ENCODE measurements at places on chromosomes 2 and 18.

DNA sequence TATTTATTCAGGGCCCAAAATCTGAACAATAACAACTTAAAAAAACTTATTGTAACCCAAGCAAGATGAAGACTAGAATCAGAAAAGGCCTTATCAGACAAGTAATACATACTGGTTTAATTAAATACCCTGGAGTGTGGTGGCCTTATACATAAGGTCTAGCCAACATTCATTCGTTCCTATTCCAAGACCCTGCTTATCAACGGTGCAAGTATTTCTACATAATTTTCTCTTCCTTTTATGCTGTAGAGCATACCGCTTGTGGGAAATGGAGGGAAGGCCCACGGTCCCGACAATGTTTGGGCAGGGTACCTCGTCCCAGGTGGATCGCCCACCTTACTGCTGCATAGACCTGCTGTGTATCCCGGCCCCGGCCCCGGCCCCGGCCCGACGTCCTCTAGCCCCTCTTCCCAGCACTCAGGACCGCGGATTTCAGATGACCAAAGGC lies 708 bp downstream of the ZNF24 start:
- DNase-seq, result no peak

- DNase-seq, result no peak
Measured at GRCh38 chr2:167265722-167266121, 377.4 kb downstream of the XIRP2 start.

DNA sequence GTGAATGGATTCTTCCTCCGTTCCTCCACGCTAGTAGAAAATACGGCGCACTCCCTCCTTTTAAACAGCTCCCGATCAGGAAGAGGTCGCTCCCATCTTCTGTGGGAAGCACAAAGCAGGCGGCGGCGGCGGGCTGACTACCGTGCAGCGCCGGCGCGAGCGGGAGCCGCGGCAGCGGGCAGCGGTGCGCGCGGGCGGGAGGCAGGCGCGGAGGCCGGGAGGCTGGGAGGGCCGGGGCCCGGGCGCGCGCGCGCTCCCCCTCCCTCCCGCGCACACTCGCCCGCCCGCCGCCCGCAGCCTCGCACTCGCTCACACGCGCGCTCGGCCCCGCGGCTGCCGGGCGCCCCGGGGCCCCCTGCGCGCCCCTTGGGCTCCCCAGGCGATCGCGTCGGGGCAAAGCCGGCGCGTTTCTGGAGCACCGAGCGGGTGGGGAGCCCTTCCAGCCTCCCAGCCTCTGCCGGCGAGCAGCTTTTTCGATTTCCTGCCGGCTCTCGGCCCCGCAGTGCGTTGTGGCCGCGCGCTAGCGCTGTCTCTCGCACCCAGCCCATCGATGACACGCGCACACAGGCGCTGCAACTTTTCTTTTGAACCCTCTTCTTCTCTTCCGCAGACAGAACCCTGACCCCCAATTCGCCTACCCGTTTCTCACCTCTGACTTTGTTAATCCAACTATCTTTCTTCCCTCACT lies at the start of gene SLC8A1:
TSS of gene SLC8A1 (minus strand) at position 173 of the 688 bp plus-strand sequence.
- DNase-seq, result peak; percentile 28

DNA sequence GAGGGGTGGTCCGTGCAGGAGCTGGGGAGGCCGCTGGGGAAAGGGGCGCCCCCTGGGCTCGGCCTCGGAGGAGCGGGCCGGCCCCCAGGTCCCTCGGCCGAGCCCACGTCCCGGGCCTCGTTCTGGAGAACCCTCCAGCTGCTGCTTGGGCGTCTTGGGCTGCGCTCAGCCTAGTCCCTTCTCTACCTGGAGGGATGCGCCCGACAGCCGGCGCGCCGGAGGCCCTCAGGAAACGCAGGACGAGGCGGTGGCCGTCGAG lies 293 bp upstream of the D2HGDH start:
- DNase-seq, result no peak

GRCh38 chr2:146024212-146024743 lies 1504.4 kb upstream of the ZEB2 start:
- DNase-seq, result no peak

GRCh38 chr2:8009010-8009597 lies 672.8 kb upstream of the ID2 start:
- DNase-seq, result no peak

DNA sequence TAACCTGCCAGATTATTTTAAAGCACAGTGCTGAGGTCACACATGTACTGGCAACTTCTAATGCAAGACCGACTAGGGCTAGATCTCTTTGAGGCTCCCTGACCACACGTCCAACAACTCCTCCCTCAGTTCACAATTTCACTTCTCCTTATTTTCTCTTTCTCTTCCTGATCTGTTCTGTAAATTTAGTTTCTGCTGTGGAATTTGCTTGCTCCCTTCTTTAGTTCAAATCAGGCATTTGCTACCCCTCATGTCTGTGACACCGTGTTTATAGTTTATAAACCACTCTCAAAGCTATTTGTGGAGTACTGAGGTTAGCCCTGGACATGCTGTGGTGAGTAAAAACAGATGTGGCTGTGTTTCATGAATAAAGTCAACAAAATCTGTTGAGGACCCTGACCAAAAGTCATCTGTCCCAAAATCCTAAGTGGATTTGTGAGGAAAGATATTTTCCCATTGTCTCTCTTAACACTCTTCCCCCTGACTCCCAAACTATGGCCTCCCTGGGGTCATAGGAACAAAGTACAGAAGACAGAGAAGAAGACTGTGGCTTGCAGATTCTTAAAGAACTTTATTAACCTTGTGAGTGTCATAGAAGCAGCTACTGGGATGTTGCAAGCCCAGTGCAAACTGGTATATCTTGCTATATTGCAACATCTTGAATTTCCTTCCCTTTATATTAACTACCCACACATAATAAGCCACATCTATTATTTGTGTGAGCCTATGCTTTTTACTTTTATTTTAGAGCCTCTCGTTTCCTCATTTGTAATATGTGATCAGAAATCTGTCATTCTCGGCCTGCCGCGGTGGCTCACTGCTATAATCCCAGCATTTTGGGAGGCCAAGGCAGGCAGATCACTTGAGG lies 3.5 kb upstream of the NAGK start:
- no peak for DNase-seq

- peak; percentile 26 for DNase-seq
Measured at GRCh38 chr18:43148231-43148630, 32.7 kb upstream of the RIT2 start.

GRCh38 chr2:78541451-78542267 lies 483.8 kb upstream of the REG3G start:
- DNase-seq, result no peak

DNA sequence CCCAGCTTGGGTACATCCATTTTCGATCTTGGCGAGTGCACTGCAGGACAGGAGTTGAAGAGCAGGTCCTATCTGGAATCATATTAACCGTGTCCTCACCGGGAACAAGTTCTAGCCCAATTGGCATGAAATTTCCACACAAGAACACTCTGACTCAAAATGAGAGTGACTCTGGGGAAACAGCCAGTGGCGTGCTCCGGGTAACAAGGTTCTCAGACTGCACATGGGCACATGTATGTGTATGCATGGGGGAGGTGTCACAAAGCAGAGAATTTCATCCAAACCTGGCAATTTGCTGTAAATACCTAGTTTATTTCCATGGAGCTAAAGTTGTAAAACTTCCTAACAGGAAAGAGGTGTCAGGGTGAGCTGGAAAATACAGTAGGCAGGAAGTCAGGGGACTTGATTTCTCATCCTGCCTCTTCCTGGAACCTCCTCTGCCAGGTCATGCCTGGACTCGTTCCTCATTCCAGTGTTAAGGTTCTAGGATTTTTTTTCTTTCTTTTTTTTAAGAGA lies 1.7 kb downstream of the TUBB6 start:
- no peak for DNase-seq

DNA sequence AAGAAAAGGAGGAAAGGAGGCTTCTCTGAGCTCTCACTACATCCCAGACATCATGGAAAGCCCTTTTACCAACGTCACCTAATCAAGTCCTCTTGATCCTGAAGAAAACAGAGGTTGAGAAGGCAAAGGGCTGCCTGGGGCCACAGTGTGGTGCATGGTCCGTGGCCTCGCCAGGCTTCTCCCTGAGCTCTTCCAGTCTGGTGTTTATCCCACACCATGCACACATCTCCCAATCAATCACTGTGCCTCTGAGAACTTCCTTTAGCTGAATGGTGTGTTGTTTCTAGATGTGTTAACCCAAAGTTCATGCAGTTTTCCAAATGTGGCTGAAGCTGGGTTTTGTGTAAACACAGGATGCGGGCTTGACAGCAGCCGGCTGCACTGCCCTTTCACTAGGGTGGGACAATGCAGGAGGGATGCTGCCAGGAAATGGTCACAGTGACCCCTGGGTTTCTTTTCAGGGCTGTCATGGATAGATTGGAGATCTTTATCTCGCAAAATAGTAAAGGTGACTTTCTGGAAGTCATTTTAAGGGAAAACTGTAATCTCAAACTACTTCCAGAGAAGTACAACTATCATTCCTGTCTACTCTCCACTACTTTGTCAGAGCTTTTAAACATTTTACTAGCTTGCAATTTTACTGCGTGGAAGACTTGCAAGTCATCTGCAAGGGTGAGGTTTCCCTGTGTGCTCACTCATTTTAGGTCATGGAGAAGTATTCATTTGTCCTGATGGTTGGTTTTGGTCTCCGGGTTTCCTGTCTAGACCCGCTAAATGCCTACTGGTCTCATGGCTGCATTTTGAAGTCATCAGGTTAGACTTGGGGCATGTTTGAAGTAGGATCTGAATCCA lies 54.6 kb downstream of the IL1R2 start:
- DNase-seq, result no peak

DNA sequence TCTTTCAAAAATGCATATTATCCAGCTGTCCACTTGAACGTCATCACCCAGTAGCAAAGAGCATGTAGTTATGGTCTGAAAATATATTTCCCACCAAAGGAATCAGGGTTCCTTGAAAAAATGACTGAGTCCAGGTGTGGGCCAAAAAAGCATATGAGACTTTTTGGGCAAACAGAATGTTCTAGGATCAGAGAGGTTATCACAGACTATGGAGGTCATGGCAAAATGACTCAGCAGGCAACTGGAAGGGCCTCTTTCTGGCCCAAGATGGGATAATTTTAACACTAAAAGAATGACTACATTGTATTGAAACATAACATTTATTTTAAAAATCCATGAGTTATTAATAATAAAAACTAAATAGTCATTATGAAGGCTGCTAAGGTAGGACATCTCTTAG lies 77.1 kb downstream of the COBLL1 start:
- DNase-seq, result no peak

DNA sequence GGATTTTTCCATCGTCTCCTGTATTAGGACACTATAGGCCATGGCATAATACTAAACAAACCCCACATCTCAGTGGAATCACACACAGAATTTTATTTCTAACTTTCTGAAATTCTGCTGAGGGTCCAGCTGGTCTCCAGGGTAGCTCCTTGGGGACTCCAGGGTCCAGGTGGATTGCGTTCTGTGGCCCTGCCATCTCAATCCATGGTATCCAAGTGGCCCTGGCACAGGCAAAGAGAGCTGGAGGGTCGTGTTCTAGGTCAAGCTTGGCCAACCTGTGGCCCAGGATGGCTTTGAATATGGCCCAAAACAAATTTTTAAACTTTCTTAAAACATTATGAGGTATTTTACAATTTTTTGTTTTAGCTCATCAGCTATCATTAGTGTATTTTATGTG lies 134.6 kb downstream of the CTIF start:
- no peak for DNase-seq
